Stimulated activated CD4-positive, alpha-beta T cell treated with anti-CD3 and anti-CD28 coated beads, Interleukin-2, amount 100 ng/mL, for 4 hours (primary cell): ENCODE measurements at places on chromosomes 4 and X.

DNA sequence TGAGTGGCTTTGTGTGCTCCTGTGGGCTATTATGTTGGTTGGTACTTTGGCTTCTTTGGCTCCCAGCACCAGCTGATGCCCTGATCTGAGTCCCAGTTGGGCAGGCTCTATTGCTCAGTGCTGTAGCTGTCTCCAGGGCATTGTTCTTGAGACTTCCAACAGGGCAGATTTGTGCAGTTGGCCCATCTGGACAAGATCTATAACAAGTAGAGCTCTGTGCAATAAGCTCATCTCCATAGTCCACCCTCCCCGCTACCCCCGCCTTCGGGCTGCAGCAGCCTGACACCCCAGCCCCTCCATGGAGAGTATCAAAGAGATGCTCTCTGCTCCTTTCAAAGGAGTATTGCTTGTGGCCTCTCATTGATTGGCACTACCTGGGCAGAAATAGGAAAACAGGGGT, 5.8 kb upstream of the TMEM31 start:
- no peak for DNase-seq

DNA sequence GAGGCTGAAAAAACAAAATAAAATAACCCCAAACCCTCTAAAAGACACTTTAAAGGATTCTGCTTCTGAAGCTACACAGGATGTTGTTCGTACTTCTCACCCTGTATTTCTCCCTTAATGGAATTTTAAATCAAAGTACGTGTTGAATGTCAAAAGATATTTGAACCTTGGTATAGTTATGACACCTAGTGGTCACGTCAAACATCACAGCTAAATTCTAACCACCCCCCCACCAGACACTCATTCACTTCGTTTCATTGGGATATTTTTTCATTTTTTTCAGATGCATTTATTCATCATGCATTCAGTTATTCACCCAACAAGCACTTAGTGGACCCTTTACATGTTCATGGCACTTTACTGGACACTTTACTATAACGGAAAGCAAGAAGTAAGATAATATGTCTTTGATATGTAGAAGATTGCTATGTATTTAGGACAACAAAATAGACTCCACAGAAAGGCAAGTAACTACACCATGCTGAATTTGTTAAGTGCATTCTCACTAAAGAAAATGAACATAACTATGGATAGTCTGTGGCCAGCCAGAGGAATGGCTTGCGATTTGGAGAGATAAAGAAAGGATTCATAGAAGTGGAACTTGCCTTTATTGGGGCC, 62.5 kb upstream of the GPR174 start:
- DNase-seq, result peak; percentile 14

DNA sequence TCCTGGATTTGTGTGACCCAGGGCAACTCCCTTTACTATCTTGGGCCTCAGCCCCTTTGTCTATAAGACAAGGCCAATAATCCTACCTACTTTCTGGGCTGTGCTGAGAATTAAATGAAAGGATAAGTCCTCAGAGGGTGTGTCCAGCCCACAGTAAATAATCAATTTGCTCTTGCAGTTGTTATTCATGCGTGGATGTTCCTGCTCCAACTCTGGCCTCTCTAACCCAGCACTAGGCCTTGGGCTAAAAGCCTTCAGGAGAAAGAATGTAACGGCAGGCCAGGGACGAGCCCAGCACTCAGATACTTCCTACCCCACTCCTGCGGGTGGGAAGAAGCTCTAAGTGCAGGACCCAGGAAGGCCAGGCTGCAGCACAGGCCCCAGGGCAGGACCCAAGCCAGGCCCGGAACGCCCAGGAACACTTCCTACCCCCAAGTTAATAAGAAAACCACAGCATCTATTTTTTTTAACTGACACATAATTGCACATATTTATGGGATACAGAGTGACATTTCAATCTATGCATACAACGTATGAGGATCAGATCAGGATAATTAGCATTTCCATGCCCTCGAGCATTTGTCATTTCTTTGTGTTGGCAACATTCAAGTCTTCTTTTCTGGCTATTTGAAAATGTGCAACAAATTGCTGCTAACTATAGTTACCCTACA, 179.6 kb upstream of the RBPJ start:
- no peak for DNase-seq

- no peak for DNase-seq
These were observed 48.1 kb upstream of the PLK4 start for GRCh38 chr4:127832585-127832984.

DNA sequence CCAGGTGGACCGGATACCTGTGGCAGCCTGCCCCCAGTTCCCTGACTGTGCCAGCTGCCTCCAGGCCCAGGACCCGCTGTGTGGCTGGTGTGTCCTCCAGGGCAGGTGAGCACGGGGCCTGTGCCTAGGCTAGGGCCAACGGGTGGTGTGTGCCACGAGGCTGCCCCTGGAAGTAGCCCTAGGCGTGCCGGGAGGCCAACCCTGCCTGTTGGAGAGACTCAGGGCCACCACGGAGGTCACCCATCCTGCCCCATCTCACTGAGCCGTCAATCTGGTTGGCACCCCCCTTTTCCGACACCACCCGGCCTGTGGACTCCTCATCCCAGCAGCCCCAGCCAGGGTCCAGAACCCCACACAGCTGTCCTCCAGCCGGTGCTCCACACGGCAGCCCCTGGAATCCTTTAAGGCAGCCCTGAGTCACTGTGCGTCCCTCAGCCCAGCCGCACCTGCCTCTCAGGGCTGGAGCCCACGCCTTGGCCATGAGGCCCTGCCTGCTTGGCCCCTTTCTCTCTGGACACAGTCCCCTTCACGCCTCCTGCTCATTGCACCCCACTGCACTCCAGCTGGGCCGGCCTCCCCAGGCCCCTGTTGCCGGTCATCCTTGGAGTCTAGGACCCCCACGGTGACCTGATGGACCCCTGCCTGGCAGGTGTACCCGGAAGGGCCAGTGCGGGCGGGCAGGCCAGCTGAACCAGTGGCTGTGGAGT, 5.3 kb downstream of the PLXNB3 start:
- no peak for DNase-seq

GRCh38 chr4:6019316-6020263, 1.4 kb upstream of the C4orf50 start:
- DNase-seq, result no peak

DNA sequence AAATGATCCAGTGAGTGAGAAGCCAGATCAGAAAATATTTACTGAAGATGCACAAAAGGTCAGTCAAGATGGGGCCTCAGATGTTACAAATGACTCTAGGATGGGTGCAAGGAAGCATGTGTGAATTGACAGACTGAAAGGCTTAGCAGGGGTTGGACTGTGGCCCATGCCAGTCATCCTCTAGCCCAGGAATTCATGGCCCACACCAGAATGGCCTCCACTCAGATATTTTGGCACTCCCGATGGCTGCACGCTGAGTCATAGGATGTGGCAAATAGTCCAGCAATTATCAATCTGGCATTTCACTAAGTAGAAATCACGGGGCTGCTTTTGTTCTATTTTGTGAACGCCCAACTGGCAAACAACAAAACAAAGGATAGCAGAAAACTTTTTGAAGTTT, 406.5 kb downstream of the IQCM start:
- DNase-seq, result no peak

- no peak for DNase-seq
These were observed 558.2 kb downstream of the ZNF674 start for GRCh38 chrX:45986971-45987370.

- no peak for DNase-seq
These were observed 122.6 kb upstream of the PLAC1 start for GRCh38 chrX:134780908-134781307.

GRCh38 chr4:90357117-90357710, 230.0 kb downstream of the CCSER1 start:
- DNase-seq, result no peak

GRCh38 chr4:174210952-174211490, 72.4 kb downstream of the FBXO8 start:
- DNase-seq, result no peak

DNA sequence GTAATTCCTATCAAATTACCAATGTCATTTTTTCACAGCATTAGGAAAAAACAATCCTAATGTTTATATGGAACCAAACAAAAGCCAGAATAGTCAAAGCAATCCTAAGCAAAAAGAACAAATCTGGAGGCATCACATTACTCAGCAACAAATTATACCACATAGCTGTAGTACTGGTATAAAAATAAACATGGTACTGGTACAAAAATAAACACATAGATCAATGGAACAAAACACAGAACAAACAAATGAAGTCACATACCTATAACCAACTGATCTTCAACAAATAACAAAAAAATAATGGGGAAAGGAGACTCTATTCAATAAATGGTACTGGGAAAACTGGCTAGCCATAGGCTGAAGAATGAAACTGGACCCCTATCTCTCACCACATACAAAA, 37.4 kb downstream of the PPA2 start:
- DNase-seq, result no peak

DNA sequence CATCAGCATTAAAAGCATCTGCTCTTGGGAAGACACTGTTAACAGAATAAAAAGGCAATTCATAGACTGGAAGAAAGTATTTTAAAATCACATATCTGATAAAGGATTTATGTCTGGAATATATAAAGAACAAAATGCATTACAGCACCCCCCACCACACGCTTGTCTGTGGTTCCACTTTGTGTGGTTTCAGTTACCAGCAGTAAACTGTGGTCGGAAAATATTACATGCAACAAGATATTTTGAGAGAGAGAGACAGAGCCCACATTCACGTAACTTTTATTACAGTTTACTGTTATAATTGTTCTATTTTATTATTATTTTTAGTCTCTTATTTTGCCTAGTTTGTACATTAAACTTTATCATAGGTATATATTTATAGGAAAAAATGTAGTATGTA, 21.2 kb upstream of the PDE6B start:
- DNase-seq, result peak; percentile 6

GRCh38 chr4:89837993-89838390, 1.0 kb upstream of the SNCA start:
- DNase-seq, result no peak

GRCh38 chr4:186472948-186473347, 82.4 kb downstream of the MTNR1A start:
- no peak for DNase-seq

GRCh38 chrX:120753413-120754251, 122.0 kb downstream of the CT47B1 start:
- peak; percentile 18 for DNase-seq

GRCh38 chr4:44016570-44017421, 431.8 kb downstream of the KCTD8 start:
- DNase-seq, result no peak

GRCh38 chr4:166078955-166079354, 205.9 kb downstream of the TLL1 start:
- DNase-seq, result no peak

DNA sequence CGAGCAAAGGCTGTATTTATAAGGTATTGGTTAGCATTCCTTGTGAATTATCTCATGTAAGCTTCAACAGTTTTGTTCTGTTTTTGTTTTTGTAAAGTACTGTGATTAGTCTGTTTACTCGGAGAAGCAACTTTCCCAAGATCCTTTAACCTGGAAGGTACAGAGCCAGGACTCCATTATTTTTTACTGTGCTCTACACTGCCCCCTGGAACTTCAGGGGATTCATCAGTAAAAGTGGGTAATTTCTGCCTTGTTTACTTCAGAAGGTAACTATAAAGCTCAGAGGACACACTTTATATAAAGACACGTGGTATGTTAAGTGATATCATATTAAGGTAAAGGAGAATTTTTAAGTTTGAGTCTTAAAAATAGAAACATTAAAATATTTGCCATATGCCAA, 124.9 kb downstream of the IQCM start:
- DNase-seq, result no peak

DNA sequence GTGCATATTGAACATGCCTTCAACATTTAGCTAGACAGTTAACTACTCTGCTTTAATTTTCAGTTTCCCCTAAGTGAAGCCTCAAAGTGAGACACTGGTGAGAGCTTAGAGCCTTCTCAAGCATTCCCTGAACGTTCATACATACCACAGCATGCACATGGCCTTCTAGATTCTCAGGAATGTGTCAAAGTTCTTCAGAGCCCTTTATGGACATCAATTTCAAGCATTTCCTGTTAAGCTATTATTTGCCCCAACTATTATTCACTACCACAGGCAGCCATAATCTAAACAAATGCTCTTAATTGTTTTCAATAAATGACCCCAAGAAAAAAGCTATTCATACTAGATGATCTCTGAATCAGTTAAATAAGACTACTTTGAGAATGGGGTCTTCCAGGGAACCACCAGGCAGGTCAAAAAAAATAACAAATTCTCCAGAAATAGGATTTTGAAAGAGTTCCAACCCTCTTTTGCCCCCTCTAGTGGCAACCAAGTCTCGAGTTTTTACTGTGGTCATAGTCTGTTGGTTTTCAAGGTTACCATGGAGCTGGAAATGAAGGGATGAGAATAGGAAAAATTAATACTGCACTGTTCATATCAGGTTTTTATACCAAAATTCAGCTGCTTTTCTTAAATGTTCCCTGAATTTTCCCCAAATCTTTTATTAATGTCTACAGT, 235.4 kb downstream of the RAB28 start:
- DNase-seq, result no peak

DNA sequence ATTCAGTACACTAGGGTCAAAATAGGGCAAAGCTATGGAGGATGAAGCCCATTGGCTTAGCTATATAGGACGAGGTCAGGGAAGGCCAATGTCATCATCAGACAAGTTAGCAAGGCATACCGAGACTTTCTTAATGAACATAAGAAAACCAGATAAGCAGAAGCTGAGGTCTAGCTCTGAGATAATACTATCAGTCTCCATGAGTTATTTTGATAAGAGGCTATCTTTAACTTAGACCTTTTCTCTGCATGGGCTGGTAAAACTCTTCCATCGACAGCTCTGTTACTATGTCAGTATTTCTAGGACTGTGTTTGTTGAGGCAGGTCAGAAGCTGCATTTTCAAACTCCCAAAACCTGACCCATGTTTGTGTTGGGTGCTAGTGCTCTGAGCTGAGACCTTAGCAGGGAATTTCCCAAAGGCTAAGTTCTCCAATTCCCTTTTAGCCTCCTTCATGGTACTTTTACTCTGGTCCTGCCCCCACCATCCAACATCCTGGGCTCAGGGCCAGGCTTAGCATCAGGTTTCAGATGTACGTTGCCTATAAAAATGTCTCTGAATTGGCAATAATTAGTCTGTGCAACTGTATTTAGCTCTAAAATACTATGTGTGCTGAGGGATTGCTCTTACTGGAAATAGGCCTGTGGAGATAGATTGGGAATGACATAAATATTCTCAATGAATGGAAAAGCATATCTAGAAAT, 29.3 kb upstream of the LRAT start:
- no peak for DNase-seq

- no peak for DNase-seq
These were observed 11.3 kb upstream of the SLC9A7 start for GRCh38 chrX:46770000-46770816.

DNA sequence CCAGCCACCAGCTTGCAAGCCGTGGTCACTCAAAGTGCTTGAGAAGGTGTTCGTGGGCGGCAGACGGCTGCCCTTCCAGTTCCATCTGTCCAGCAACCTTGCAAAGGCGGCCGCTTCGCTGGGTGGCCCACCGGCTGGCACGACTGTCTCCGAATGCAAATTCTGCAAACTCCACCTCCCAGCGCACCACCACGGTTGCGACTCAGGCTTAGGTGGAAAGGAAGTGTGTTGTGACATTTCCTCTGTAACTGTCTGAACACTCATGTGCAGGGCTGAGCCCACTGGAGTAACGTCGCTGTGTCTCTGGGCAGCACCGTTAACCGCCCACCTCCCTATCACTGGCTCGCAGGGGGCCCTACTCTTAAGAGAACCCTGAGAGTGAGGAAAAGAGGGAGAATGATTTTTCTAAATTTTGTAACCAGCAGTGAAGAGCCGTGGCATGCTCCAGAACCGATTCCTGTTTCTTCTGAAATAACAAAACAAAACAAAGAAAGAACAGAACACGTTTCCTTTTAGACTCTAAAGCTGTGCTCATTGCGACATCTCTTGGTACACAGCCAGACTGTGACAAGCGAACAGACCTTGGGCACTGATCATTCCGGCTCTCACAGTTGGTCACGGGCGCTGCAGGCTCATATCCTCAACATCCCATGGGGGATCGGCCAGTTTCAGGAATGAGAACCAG, at the start of gene P2RY8:
Gene P2RY8 (minus strand): TSS at position 155 of the 685 bp plus-strand sequence. CDS start 70,627 bp downstream, outside the sequence.
- DNase-seq, result peak; percentile 64
